ENCODE measurements at places on chromosomes 13 and 19.

GRCh38 chr13:91017669-91018053, 329.8 kb upstream of the MIR17HG start:
- DNase-seq, result no peak

GRCh38 chr19:31706131-31706530, 356.9 kb upstream of the TSHZ3 start:
- no peak for DNase-seq

GRCh38 chr19:47203254-47203653, 27.7 kb downstream of the BBC3 start:
- DNase-seq, result no peak

DNA sequence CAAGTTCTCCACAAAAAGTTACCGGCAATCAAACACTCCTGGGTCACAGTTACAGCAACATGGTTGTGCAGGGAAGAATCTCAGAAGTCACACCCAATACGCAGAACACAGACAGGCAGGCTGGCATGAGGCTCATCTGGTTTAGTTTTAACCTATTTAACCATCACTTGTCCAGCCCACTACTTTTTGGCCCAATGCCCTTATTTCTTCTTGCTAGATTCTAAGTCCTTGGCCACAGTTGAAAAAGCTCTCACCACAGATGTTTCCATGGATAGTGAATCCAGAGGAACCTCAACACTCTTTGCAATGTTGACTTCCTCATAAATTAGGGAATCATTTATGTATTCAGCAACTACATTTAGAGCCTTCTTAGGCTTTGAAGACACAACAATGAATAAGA, 50.7 kb upstream of the FNDC3A start:
- DNase-seq, result no peak

DNA sequence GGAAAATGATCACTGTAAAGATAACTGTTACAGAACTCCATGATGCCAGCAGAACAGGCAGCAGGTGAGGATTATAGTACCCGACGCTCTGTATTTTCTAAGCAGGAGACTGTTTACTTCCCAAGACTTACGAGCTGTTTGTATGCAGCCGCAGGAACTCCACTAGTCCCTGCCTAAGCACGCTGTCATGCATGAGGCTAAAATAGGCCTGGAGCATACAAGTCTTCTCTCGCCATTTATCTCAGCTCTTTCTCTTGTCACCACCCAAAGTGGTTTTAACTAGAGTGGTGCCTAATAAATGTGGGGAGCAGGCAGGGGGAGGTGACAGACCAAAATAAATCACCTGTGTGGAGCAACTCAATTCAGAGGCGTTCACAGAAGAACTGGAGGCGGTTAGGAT, 175.8 kb downstream of the TDRD3 start:
- no peak for DNase-seq

DNA sequence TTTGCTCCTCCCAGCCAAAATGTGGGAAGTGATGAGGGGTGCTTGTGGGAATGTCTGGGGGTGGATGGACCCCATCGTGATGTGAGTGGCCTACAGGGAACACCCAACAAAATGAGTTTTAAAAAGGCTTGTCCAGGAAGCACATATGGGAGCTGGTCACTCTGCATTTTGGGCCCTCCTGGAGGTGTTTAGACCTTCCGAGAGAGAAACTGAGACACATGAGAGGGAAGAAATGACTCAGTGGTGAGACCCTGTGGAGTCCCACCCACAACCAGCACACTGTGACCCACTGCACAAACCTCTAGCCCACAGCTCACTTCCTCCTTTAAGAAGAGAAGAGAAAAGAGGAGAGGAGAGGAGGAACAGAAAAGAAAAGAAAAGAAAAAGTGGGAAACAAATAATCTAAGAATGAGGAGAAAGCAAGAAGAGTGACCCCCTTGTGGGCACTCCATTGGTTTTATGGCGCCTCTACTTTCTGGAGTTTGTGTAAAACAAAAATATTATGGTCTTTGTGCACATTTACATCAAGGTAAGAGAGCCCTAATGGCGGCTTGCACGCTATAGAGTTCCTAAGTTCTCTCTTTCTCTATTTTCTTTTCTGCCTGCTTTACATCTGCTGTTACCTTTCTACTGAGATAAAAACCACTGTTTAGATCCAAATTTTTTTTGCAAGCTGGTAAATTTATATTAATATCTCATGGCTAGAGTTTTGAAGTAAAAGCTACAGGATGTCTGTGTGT, 13.3 kb upstream of the LILRB1 start:
- no peak for DNase-seq

- DNase-seq, result no peak
Measured at GRCh38 chr13:30847650-30848307, 58.3 kb upstream of the MEDAG start.

DNA sequence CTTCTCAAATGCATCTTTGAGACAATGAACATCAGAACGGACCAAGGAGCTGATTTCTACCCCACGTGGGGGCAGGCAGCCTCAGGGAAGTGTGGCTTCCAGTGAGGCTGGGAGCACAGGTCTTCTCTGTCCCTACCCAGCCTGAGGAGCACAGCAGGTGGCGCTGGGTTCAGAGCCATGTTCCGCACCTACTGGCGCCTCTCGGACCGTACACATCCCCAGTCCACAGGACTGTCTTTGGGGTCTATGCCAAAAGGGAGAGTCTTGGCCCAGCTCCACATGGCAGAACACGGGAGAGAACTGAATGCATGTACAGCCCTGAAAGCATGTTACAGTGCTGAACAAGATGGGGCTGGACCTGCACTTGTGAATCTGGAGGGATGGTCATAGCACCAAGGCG, 22.6 kb downstream of the SUGP1 start:
- no peak for DNase-seq

- DNase-seq, result no peak
Measured at GRCh38 chr13:73250061-73250460, 191.3 kb downstream of the KLF5 start.

- no peak for DNase-seq
Measured at GRCh38 chr13:34464011-34464410, 478.1 kb upstream of the NBEA start.

GRCh38 chr13:33606692-33607091, 211.3 kb upstream of the RFC3 start:
- DNase-seq, result no peak

- no peak for DNase-seq
Measured at GRCh38 chr19:37699057-37699456, 20.5 kb downstream of the ZNF607 start.

- DNase-seq, result no peak
Measured at GRCh38 chr13:113491418-113491883, 940 bp upstream of the DCUN1D2 start.

DNA sequence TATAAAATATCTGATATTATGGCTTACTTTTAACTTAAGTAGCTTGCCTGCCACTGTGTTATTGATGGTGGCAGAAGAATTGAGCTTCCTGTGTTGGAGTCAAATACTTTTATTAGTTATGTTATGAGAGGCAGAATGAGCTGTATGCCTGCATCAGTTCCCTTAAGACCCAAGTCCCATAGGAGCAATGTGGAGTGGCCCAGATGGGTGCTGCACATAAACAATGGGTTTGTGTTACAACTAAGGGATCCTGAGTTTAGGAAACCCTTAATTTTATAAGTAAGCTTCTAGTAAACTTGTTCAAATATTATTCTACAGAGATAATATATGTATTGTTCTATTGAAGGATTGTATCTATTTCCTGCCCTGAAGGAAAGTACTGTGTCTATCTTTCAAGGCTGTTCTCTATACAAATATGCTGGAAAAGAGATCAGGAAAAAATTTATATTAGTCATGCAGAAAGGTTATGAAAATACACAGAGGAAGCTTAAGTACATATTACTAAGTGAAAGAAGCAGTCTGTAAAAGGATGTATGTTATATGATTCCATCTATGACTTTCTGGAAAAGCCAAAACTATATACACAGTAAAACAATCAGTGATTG, 2018.0 kb upstream of the PCDH20 start:
- DNase-seq, result no peak

DNA sequence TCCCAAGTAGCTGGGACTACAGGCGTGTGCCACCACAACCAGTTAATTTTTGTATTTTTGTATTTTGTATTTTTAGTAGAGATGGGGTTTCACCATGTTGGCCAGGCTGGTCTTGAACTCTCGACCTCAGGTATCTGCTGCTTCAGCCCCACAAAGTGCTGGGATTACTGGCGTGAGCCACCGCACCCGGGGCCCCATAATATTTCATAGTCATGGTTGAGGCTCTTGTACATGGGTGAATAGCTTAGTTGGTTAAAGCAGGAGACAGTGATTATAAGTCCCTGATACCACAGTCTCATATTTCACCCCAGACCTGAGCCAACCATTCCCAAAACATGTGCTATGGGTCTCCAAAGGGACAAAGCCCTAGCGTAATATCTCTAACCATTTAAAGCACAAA, 26.1 kb downstream of the MBNL2 start:
- DNase-seq, result no peak

DNA sequence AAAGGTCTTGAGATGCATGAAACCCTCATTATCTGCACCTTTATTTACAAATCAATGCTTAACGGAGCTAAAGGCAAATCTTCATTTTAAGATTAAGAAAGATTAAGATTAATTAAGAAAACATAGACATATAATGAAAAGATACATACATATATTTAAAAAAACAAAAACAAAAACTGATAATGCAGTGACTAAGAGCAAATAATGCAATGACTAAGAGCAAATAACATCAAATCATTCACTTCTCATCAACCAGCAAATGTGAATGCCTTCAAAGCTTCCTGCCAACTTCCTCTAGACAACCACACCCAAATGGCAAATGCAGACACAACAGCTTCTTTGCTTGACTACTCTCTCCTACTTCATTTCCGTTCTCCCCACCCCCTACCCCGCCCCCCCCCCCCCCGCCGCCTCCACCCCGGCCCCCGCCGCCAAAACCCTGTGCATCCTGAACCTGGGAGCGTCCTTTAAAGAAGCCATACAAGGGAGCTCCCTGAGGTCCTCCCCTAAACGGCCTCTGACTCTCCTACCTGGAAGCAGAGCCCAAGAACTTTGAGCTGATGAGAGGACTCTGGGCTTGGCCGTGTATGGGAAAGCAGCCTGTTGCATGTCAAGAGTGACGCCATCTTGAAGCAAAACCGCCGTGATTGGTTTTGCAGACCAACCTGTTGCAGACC, 24.5 kb downstream of the TEX101 start:
- peak; percentile 23 for DNase-seq

DNA sequence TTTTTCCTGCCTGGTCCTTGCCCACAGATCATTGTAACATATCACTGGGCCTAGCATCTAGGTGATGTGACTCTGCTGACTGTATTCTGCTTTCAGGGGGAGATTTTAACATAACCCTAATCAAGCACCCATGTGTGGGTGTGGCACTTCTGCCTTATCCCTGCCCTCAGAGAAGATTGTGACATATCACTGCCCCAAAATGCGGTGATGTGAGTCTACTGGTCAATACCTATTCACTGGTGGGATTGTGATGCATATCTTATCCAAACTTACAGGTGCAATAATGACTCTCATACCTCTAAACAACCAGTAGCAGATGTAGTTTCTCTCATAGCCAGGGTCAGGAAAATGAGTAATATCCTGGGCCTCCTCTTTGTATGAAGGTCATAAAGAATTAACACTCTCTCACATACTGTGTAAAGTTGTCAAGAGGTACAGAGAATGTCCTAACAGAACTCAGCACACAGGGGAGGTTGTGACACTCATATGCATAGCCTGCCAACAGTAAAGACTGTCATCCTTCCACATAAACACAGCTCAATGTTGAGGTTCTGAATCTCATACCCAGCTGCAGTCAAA, 12.1 kb upstream of the ZNF681 start:
- no peak for DNase-seq

GRCh38 chr19:8050274-8051096, 2.1 kb upstream of the CCL25 start:
- peak; percentile 77 for DNase-seq

GRCh38 chr19:19057720-19058119, 6.1 kb upstream of the SLC25A42 start:
- no peak for DNase-seq

DNA sequence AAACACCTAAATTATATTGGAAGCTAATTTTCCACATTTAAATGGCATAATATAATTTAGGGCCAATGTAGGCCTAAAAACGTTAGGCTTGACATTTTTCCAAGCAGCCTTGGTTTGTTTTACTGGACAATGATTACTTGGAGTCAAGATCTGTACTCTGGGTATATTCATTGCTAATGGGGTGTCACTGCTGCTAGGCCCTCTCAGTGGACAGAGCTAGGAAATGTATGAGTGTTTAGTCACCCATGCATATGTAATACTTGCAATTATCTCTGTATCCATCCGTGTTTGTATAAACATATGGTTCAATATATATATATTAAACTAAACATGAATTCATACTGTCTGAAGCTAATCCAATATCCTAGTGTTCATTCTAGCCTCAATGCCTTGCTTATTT, 598.1 kb downstream of the DCT start:
- no peak for DNase-seq

GRCh38 chr13:52001120-52001731, 10.0 kb downstream of the ATP7B start:
- DNase-seq, result no peak

GRCh38 chr13:38657191-38657590, 29.7 kb upstream of the FREM2 start:
- no peak for DNase-seq

- no peak for DNase-seq
Measured at GRCh38 chr13:47555235-47555634, 445.8 kb downstream of the SUCLA2 start.

GRCh38 chr13:28636069-28636468, 22.9 kb upstream of the POMP start:
- no peak for DNase-seq

DNA sequence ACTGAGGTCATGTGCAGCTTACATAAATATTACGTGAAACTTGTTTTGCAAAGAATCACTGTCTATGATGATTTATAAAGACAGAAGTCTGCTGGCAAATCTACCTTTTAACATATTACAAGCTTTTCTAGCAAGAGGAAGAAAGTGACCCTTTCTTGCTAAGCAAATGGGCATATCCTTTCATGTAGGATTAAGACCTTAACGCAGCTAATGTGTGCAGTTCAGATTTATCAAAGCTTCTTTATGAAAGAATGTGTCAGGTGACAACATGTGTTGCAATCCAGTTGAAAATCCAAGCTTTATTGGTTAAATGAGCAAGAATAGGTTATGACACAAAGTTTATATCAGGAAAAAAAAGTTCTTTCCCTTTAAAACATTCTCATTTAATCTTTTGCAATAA, 115.6 kb upstream of the NBEA start:
- DNase-seq, result no peak

- no peak for DNase-seq
Measured at GRCh38 chr13:76890021-76890420, 3.8 kb upstream of the KCTD12 start.

DNA sequence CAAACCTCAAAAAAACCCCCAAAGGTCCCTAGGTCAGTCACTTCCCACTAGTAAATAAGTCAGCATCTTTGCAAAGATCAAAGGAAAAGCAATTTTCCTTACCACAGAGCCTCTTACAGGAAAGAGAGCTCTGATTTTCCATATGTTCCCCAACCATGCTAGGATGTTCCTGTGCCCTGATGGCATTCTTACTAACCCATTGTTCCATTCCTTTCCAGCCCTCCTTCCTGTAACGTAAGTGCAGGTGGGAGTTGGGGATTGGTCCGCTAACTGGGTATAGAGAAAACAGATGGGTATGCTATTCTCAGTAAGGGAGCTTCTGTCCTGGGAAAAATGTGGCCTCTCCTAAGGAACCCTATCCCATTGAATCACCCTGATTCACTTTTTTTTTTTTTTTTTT, 14.3 kb downstream of the DPRX start:
- no peak for DNase-seq

- DNase-seq, result no peak
Measured at GRCh38 chr13:38394777-38395496, 45.3 kb downstream of the UFM1 start.
